ENCODE measurements at places on chromosomes 4 and X.
A peak's percentile ranks its signal among the peaks of the same experiment; 100 is the strongest.

DNA sequence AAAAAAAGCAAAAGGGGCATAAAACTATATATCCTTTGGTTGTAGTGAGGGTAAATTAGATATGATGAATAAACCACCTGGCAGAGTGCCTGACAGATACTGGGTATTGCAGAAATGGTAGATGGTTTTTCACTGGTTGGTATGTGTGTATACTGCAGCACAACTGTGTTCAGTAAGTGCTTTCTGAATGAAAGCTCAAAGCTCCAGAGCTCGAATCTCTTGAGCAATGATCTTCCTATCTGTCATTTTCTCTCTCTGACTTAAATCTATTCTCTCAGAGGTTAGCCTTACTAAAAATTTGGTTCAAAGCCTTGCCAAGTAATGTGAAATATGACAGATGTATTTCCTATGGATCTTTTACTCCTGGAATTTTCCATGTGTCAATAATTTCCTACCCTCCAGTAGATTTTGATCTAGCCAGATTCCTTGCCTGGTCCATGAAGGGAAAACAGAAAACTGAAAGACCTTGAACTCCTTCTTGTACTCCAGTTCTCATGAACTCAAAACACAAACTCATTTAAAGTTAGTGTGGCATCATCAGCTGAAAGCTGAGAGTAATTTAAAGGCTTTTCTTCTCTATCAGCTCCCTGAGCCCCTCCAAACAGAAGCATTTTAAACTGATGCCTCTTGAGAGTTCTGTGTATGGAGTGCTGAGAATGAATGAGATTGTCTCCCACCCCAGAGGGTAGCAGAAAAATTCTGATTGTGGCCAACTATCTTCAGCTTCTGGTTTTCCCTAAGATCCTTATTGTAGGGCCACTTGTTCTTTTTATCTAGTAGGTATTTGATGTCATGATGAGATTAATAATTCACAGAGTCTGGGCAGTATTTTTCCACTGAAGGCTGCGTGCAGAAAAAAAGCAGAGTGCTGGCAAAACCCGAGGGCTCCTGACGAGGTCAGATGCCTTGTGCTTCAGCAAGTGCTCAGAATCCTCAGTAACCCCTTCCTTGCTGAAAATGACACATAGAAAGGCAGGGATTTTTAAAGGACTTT is 363.4 kb upstream of the BOD1L1 start:
- no peak overlapping the region for H3K4me3 ChIP-seq
- H3K27ac ChIP-seq: no peak overlapping the region
- no peak for DNase-seq
- H3K27me3 ChIP-seq: peaks cover 5% of the 10 kb centered on the region
- H3K36me3 ChIP-seq: no peaks in the 10 kb centered on the region

GRCh38 chr4:54587107-54587891 is 70.5 kb upstream of the KIT start:
- peaks cover 30% of the 10 kb centered on the region for H3K4me1 ChIP-seq
- peaks cover 4% of the 10 kb centered on the region for H3K27me3 ChIP-seq
- H3K36me3 ChIP-seq: no peaks in the 10 kb centered on the region
- no peak overlapping the region for H3K27ac ChIP-seq

DNA sequence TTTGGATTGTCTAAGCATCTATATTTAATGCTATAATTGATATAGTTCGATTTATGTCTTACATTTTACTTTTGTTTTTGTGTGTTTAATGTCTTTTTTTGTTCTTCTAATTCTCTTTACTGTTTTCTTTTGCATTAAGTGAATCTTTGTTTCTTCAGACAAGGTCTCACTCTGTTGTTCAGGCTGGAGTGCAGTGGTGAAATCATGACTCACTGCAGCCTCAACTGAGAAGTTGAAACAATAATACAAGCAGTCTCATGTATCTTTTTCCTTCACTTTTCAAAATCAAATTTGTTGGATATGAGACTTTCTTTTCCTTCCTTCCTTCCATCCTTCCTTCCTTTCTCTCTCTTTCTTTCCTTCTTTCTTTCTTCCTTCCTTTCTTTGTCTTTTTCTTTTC is 1401.6 kb downstream of the ADGRL3 start:
- no peak for DNase-seq
- no peaks in the 10 kb centered on the region for H3K36me3 ChIP-seq
- H3K27ac ChIP-seq: no peak overlapping the region
- no peak overlapping the region for H3K4me3 ChIP-seq
- H3K4me1 ChIP-seq: no peaks in the 10 kb centered on the region
- no peaks in the 10 kb centered on the region for H3K27me3 ChIP-seq

DNA sequence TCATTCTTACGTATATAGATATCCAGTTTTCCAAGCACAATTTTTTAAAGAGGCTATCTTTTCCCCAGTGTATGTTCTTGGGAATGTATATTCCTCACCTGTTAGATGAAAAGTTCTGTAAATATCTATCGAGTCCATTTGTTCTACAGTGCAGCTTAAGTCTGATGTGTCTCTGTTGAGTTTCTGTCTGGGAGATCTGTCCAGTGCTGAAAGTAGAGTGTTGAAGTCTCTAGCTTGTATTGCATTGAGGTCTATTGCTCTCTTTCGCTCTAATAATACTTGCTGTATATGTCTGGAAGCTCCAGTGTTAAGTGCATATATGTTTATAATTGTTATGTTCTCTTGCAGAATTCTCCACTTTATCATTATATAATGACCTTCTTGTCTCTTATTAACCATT is 373.1 kb downstream of the PPARGC1A start:
- no peaks in the 10 kb centered on the region for H3K36me3 ChIP-seq
- no peaks in the 10 kb centered on the region for H3K27me3 ChIP-seq
- no peak overlapping the region for H3K4me3 ChIP-seq
- DNase-seq: no peak

DNA sequence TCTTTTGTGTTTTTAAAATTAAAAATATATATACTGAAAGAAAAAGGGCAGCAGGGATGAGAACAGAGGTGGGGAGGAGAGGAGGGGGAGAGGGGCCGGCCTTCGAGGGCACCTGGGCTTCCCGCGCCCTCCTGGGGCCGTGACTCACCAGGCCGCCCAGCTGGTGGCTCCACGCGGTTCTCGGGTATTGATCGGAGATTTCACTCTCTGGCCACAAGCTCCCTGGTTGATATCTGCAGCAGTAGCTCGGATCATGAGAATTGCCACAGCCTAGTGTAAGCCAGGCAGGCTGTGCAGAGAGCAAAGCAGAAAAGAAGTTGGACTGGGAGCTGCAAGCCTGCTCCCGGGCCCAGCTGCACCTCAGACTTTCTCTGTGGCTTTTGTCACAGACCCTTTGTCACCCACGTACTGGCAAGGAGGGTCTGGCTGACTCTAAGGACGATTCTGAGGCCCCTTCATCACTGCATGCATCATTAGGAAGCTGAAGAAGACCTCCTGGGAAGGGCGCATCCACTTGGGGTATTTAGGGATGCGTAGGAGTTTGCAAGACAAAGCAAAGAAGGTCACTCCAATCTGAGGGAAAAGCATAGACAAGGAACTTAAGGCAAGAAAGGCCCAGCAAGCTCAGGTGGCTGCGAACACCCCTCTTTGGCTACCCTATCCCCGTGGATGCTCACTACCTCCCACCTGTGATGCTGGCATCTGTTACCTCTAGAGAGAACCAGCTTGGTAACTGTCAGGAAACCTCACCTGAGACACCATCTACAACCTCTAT is 71.7 kb downstream of the CPZ start:
- DNase-seq: no peak
- H3K27me3 ChIP-seq: peaks cover 4% of the 10 kb centered on the region
- no peaks in the 10 kb centered on the region for H3K36me3 ChIP-seq
- no peak overlapping the region for H3K27ac ChIP-seq
- H3K4me3 ChIP-seq: no peak overlapping the region

DNA sequence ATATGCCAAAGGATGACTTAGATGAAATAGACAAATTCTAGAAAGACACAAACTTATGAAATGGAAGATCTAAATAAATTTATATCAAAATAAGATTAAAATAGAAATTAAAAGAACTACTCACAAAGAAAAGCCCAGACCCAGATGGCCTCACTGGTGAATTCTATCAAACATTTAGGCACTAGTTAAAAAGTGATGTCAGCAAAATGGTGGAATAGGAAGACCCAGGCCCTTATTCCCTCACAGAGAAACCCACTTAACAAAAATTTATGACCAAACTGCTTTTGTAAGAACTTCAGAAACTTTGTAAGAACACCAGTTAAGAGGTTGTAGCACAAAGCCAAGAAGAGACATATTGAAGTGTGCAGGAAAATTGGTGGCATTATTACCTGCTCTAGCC is 129.5 kb downstream of the GATB start:
- H3K4me3 ChIP-seq: no peak overlapping the region
- no peak overlapping the region for H3K27ac ChIP-seq
- 0 out of 2 replicates have a peak, but pooled peaks cover 4% of the 10 kb centered on the region for H3K27me3 ChIP-seq
- DNase-seq: no peak
- H3K4me1 ChIP-seq: peaks cover 32% of the 10 kb centered on the region

GRCh38 chr4:3786196-3786869 is 20.1 kb downstream of the ADRA2C start:
- H3K36me3 ChIP-seq: no peaks in the 10 kb centered on the region
- peaks cover 25% of the 10 kb centered on the region for H3K27me3 ChIP-seq
- DNase-seq: no peak
- no peak overlapping the region for H3K4me3 ChIP-seq
- H3K27ac ChIP-seq: no peak overlapping the region

DNA sequence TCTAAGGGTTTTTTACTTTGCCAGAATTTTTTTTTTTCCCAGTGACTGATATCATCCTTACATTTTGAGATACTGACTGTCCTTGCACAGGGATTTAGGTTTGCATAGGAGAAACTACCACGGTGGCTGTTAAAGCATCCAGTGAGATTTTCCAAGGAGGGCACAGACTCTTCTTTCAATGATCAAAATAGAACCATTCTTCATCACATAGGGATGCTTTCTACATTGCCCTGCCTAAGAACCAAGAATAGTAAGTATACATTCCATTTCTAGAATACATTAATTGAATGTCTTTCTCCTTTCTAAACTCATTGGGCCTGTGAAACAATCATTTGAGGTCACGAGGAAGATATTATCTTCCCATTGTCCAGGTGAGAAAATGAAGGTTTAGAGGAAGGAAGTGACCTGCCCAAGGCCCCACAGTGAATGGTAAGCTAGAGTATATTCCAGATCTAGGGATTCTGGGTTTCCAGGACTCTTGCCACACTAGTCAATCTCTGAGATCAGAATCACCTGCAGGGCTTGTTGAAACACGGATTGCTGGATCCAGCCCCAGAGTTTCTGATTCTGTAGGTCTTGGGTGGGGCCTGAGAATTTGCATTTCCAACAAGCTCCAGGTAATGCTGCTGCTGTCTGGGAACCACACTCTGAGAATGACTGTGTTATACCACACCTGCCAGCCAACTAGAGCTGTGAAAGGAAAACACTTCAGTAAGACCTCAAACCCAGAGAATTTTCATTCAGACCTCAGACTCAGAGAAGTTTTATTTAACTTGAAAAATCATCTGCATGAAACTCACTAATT is 17.7 kb upstream of the TMEM154 start:
- H3K27me3 ChIP-seq: peaks cover 44% of the 10 kb centered on the region
- DNase-seq: no peak
- H3K4me1 ChIP-seq: no peaks in the 10 kb centered on the region
- H3K27ac ChIP-seq: no peak overlapping the region

GRCh38 chr4:25424539-25425228 is 47.6 kb downstream of the ANAPC4 start:
- H3K27me3 ChIP-seq: peaks cover 1% of the 10 kb centered on the region
- H3K27ac ChIP-seq: no peak overlapping the region
- H3K4me3 ChIP-seq: no peak overlapping the region
- DNase-seq: no peak
- no peaks in the 10 kb centered on the region for H3K4me1 ChIP-seq

DNA sequence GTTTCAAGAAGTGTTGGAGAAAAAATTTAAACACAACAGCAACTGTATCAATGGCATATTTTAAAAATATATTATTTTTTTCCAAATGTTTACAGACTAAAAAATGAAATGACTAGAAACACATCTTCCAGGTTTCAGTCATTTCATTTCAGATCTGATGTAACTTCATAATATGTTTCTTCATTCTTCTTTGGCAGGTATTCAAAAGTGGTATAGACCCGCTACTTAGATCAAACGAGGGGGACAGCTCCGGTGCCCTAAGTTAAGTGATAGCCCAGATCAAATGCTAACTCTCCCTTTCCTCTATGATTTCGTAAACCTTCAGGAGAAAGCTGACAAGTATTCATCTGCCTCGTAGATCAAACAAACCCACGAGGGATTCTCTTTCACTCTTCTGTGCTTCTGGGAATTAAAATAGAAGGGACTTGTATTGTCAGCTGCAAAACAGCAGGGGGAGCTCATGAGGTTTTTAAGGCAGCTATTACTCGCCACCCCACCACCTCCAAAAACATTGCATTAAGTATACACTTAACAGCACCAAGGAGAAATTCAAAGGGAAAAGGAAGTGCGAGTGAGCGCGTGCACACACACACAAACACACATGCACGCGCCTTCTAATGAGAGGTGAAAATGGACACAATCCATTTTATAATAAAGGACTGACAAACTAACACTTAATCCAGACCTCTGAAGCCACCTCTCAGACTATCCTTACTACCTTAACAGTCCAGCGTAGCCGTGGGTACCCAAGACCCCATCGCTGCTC is 21.4 kb downstream of the HELT start:
- H3K27me3 ChIP-seq: peaks cover 26% of the 10 kb centered on the region
- H3K27ac ChIP-seq: no peak overlapping the region
- peak overlapping the region; percentile 73 for H3K4me3 ChIP-seq
- H3K4me1 ChIP-seq: peaks cover 6% of the 10 kb centered on the region
- no peaks in the 10 kb centered on the region for H3K36me3 ChIP-seq

- H3K36me3 ChIP-seq: peaks cover 47% of the 10 kb centered on the region
- peak overlapping the region; percentile 75 for H3K27ac ChIP-seq
- peaks cover 3% of the 10 kb centered on the region for H3K27me3 ChIP-seq
Observed at GRCh38 chr4:158873795-158874401, 105.1 kb downstream of the FNIP2 start.

GRCh38 chr4:139419388-139419914 is 34.5 kb upstream of the RAB33B start:
- H3K4me3 ChIP-seq: no peak overlapping the region
- H3K27ac ChIP-seq: peak overlapping the region; percentile 25
- H3K36me3 ChIP-seq: peaks cover 23% of the 10 kb centered on the region
- H3K27me3 ChIP-seq: peaks cover 3% of the 10 kb centered on the region
- H3K4me1 ChIP-seq: peaks cover 19% of the 10 kb centered on the region
- DNase-seq: peak; percentile 24

- peak; percentile 32 for DNase-seq
- peaks cover 5% of the 10 kb centered on the region for H3K4me1 ChIP-seq
- H3K27ac ChIP-seq: no peak overlapping the region
- no peaks in the 10 kb centered on the region for H3K36me3 ChIP-seq
- peaks cover 18% of the 10 kb centered on the region for H3K27me3 ChIP-seq
Observed at GRCh38 chrX:72308566-72309296, 3.0 kb upstream of the CITED1 start.

GRCh38 chrX:135581496-135581895 is 61.0 kb downstream of the INTS6L start:
- H3K27me3 ChIP-seq: no peaks in the 10 kb centered on the region
- H3K27ac ChIP-seq: no peak overlapping the region
- no peaks in the 10 kb centered on the region for H3K36me3 ChIP-seq
- H3K4me1 ChIP-seq: peaks cover 5% of the 10 kb centered on the region
- H3K4me3 ChIP-seq: no peak overlapping the region
- no peak for DNase-seq

Measured in HFFc6 (cell line).